ENCODE measurements at places on chromosomes 2 and 18.

- DNase-seq = no peak
Measured at GRCh38 chr2:229087267-229087666, 183.8 kb downstream of the PID1 start.

DNA sequence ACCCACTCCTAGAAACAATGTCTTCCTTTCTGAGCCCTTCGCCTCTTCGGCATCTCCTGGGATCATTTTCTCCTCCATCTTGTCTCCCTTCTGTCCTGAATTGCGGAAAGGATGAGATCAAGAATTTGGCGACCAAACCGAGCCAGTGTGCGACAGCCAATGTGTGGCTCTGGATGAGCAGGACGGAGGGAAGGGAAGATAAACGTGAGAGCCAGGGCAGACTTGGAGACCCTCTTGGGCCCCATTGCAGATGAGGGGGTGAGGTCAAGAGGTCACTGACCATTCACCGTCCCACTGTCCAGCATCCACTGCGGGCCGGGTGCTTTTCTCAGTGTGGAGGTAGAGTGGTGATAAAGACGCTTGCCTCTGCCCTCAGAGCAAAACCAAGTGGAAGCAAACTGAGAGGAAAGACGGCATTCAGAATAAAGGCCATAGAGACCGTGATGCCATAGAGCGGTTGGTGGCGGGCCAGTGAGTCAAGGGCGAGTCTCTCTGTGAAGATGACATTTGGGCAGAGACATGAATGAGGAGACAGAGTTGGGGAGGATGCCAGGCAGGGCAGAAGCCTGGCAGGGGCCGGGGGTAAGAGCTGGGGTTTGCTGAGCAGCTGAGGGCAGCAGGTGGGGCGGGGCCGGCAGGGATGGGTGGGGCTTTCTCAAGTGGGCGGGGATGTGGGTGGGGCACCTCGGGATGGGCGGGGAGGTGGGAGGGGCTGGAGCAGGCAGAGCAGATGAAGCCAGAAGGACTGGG, 55.6 kb downstream of the ACAA2 start:
- no peak for DNase-seq

DNA sequence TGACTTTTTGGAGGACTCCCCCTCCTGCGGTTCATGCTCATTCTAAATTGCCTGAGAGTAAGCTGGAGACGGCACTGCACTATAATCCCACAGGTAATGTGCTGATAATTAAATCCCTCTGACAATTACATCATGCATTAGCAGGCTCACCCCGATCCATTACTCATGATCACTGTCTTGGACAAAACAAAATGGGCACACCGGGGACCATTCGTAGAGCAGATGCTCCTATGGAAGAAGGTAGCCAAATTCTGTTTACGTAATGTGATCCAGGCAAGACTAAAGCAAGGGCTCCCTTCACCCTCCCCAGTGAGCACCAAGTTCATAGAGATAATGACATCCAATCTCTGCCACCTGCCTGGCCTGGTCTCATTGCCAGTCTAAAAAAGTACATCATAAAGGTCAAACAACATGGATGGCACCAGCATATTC, 657.1 kb upstream of the SOX11 start:
- DNase-seq = no peak

DNA sequence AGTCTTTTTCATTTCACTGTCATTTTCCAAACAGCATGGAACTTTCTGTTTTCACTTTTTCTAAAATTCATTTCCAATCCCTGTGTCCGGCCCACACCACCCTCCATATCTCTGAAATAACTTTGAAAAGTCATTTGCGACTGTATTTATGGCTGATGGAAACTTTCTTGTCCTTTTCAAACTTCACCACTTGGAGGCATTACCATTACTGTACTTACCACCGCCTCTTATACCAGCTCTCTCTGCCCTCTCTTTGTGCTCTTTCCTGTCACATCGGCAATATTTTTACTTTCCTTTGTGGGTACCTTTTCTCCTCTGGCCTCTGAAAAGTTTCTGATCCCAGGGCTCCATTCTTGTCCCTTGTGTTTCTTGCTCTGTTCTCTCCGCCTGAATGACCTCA, 39.5 kb upstream of the IL1RL1 start:
- no peak for DNase-seq

DNA sequence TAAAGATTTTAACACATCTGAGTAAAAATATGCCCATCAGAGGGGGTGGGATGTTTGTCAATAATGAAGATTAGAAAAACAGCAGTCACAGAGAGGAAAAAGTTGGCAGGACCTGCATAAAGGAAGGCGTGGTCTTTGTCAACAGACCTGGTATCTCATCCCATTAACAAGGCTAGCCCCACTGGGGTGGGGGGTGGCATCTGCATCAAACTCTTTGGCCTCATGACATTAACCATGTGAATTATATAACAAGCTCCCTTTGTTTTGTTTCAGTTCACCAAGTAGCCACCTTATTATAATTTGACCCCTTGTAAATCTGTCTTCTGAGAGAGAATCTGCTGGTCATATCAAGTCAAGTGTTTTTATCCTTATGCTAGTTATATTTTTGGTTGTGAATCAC, 28.8 kb downstream of the NEMP2 start:
- no peak for DNase-seq

GRCh38 chr2:34808426-34808825, 1209.3 kb upstream of the FAM98A start:
- DNase-seq = no peak

GRCh38 chr2:238743243-238744065, 104.4 kb upstream of the TWIST2 start:
- no peak for DNase-seq

DNA sequence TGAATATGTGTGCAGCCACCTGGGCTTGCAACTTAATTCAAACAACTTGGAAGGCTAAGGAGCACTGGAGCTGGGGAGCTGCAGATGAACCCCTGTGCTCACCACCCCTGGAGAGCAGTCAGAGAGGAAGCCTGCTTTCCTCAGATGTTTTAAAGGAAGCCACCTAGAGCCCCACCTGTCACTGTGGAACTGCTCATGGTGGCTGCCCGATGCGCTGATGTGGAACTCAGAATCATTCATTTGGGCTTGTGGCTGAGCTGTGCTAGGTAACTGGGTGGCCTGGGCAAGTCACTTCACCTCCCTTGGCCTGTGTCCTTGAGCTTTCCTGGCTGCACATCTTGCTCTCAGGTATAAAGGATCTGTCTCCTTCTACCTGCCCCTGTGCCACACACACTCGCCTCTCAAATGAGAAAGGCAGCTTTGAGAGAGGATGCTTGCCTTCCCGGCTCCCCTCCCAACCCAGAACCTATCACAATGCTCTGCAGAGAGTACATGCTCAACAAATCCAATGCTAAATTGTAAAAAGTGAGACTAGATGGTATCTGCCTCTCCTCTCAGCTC, 41.3 kb downstream of the BCL11A start:
- DNase-seq = no peak

DNA sequence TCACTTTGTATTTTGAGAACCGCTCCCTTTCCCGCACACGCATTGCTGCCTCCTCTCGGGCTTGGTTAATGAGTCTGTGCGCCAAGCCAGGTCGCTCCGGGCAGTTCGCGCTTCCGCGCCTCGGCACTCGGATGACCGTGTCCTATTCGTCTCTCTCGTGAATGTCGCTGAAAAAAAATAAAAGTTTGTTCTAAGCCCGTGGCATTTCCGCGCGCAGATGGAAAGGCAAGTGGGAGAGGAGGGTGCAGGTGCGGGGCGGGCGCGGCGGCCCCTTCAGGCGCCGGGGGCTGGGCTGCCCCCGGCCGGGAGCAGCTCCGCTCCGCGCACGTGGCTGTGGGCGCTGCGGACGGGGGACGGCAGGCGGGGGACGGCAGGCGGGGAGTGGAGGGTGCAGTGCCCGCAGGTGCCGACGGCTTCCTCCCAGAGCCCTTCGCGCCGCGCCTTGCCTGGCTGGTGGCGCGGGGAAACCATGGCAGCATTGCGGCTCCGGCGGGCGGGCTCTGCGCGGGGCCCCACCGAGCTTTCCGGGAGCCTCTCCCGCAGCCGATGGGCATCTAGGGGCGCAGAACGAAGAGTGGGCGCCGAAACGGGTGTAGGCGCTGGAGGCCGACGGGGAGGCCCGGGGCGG, 159.6 kb upstream of the SIX2 start:
- DNase-seq = no peak

GRCh38 chr2:237572742-237573101, 6.3 kb downstream of the PRLH start:
- DNase-seq = no peak

GRCh38 chr2:241490825-241491506, 17.4 kb downstream of the STK25 start:
- no peak for DNase-seq

GRCh38 chr2:175169191-175169590, 1.2 kb upstream of the ATF2 start:
- DNase-seq = no peak

GRCh38 chr2:190344276-190344827, 963 bp downstream of the INPP1 start:
- DNase-seq = no peak

- no peak for DNase-seq
Measured at GRCh38 chr2:186460465-186460864, 25.6 kb upstream of the ZC3H15 start.

DNA sequence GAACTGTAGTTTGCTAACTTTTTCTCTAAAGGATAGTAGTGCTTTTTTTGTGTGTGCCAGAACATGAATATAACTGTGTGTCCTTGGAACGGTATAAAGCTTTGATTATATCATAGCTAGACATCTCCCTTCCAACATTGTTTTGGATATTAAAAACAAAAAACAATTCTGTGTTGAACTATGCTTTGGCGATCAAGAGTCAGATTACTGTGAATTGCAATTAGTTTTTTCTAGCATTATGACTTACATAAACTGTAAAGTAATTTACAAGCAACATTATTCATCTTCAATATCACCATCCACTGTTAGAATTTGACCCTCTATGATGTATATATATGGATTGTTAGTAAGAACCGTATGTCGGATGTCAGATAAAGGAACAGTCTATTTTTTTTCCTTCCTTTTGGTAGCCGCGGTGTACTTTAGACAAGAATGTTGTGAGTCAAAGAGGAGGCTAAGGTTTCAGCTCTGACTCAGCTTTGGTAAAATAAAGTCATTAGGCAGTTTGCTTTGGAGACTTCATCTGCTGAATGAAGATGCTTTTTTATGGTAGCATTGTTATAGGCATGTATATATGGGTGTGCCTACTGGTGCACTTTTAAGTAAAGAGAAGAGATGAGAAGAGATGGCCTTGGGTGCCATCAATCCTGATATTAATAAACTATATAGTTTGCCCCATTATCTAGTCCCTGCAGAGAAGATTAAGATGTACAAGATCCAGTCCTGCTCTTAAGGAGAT, 76.4 kb downstream of the LTBP1 start:
- no peak for DNase-seq

Measured in stimulated activated CD8-positive, alpha-beta memory T cell treated with anti-CD3 and anti-CD28 coated beads, Interleukin-15, amount 100 ng/mL, for 4 hours (primary cell).